ENCODE measurements at places on chromosomes 1 and 21.

- DNase-seq = no peak
Measured at GRCh38 chr1:58597076-58597475, 20.0 kb upstream of the TACSTD2 start.

- no peak for DNase-seq
Measured at GRCh38 chr1:93516164-93516563, 68.2 kb downstream of the FNBP1L start.

GRCh38 chr1:173149887-173150286, 57.2 kb downstream of the TNFSF4 start:
- DNase-seq = no peak

- DNase-seq = no peak
Measured at GRCh38 chr21:42003051-42003461, 7.1 kb downstream of the ZBTB21 start.

- DNase-seq = no peak
Measured at GRCh38 chr1:118947790-118948189, 40.4 kb downstream of the TBX15 start.

DNA sequence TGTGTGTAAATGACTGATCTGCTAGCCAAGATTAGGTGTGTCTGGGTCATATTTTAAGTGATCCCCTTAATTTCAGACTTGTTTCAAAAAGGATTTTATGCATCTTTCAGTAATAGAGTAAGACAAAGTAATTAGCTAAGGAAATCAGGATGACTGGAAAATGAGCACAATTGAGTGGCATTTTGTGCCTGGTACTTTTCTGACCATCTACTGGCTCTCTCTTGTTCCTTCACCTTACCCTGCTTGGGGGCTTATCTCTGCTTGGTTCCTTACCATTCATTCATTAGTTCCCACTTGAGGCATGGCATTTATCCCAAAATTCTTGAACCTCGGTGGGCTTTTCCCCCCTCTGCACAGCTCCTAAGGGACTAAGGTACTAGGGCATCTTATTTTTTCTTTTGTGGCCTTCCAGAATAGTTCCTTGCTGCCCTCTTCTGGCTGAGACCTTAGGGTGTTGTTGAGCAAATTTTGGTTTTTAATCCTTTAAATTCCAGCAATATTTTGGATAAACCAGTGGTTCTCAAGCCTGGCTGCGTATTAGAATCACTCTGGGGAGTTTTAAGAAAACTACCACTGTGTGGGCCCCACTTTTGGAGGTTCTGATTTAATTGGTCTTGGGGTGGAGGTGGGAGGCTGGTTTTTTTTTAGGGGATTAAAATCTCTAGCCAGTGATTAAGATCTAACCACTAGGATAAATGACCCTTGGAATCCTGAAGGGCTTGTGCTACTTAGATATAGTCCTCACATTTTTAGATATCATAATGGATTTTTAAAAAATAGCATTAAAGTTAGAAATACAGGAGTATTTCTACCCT, 50.8 kb downstream of the HS2ST1 start:
- no peak for DNase-seq

DNA sequence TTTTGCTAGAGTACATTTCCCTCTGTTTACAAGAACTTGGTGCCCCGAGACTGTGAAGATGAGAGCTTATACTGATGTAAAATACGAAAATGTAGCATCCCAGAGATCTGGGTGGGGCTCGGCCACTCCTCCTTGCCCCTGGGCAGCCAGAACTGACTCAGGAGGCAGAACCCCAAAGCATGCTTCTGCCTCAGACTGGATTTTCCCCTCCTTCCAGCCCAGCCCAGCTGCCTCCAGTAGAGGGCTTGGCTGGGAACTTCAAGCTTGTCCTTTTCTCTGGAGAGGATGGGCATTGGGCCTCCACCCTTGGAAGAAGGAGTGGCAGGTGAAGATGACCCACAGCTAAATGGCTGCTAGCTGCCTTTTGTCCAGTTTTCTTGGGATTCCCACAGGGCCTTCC, 24.3 kb upstream of the BTG2 start:
- no peak for DNase-seq

Measured in mesenteric fat pad (tissue), 1 donor.